ENCODE measurements at places on chromosomes 2 and 18.
A peak's percentile ranks its signal among the peaks of the same experiment; 100 is the strongest.

- DNase-seq: peak; percentile 32
These were observed 479.3 kb downstream of the CPS1 start for GRCh38 chr2:211035548-211036185.

- DNase-seq: no peak
These were observed 60.4 kb downstream of the FIGN start for GRCh38 chr2:163675388-163675787.

- DNase-seq: no peak
These were observed 137.7 kb downstream of the PXDN start for GRCh38 chr2:1606421-1607235.

GRCh38 chr2:143259368-143259958 lies 130.2 kb downstream of the ARHGAP15 start:
- peak; percentile 83 for DNase-seq

DNA sequence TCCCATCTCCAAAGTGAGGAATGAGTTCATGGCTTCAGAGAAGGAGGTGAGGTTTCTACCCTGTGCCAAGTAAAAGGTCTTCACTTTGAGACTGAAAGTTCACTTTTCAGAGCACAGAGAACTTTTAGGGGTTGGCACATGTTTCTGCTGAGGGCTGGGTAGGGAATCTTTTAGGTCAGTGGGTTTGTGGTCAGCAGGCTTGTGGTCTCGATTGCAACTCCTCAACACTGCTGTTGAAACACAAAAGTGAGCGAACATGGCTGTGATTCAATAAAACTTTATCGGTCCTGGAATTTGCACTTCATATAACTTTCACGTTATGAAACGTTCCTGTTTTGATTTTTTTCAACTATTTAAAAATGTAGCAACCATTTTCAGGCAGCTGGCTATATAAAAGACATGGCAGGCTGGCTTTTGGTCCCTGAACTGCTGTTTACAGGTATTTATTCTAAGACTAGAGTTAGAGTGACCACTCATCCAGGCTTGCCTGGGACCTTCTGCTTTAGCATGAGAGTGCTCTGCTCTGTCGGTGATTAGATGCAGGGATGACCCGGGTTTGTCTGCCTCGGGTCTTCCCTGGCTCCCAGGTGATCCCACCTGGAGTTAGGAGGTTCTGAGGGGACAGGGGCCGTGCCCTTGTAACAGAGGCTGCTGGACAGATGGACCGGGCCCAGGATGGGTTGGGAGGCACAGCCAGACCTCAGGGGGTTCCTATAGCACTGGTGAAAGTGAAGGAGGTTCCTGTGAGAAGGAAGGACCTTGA lies 62.7 kb upstream of the TAF1B start:
- DNase-seq: no peak

DNA sequence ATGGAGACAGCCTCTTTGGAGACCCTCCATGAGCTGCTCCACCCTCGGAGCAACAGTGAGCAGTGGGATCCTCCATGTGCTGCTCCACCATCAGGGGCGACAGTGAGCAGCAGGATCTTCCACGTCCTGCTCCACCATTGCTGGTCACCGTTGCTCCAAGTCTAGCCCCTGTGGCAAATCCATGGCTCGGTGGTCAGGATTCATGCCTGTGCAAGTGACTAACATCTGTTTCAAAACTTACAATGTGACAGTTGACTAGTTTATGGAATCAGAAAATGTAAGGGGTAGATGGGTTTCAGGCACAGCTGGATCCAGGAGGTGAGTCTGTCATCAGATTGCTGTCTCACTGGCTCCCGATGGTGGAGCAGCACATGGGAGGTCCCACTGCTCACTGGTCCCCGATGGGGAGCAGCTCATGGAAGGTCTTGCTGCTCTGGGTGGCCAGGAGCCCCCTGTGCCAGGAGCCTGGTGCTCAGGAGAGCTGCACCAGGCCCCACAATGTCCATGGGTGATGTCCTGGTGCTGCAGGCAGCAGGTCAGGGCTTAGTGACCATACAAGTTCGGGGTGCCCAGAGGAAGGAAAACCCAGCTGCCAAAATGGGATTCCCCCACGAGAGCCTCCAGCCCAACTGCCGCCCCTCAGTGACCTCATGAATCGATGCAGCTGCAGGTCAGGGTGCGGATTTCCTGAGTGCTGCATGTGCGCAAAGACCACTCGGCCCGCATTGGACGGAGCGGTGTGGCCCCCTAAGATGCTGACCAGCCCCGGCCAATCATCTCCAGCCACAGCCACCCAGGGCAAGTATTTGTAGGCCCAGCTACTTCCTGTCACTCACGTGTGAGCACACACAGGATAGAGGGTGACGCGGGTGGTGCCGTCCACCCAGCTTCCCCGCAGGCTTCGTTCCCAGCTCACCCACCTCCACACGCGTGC lies 116.5 kb upstream of the OTOS start:
- no peak for DNase-seq

GRCh38 chr2:60045456-60045855 lies 508.0 kb downstream of the BCL11A start:
- no peak for DNase-seq

DNA sequence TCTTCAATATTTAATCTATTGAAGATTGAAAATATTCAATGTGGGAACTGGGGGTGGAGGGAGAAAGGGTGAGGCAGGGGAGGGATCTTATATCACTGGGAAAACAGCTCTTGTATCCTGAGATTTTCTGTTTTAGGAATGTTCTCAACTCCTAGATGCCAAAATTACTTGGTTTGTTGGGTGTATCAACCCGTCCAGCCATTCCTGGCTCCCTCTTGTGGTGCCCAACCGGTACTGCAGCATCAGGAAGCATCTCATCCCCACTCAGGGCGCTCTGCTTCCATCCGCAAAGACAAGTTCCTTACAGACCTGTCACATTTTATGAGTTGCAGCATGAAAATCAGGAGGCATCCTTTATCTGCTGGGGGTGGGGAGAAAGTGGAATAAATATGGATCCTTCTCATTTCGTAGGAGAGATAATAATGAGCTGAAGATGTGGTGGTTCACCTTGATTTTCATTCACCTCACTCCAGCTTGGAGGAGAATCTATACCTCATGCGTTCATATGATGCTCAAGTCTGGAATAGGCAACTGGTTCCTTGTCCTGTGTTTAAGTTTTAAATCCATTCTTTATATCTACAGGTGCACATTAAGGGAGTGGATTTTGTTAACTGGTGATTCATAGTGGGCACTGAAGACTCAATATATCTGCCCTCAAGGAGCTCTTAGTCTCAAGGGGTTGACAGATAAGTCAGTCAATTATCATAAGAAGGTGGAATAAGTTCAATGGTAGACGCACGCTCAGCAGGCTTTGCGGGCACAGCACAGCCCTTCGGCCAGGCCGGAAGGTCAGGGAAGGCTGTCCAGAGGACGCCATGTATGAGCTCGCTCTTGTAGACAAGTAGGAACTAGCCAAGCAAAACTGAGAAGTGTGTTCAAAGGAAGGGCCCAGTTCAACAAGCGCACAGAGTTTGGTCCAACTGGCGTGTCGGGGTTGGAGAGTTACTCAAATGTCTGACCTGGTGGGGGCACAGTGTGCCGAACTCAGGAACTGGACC lies 127.3 kb downstream of the RNF144A start:
- peak; percentile 64 for DNase-seq

DNA sequence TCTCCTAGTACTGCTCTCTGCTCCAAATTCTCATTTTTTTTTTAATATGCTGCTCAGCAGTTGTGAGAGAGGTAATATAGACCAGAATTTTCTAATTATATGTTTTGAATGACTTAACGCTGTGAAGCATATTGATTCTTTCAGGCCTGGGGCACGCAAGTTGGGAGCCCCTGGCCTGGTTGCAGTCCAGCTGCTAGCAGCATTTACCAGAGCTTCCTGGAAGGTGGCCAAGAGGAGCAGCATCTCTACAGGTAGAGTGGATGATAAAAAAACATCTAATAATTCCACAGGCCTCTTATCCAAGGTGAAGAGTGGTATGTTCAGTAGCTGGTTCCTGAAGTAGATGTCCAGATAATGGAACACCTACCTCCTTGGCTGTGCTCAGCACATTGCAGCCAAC lies 7.3 kb upstream of the UGP2 start:
- no peak for DNase-seq

GRCh38 chr2:31344447-31344846 lies 70.1 kb downstream of the XDH start:
- no peak for DNase-seq

- DNase-seq: no peak
These were observed 278.0 kb upstream of the ID2 start for GRCh38 chr2:8403876-8404275.

GRCh38 chr2:12855508-12855907 lies 138.8 kb downstream of the TRIB2 start:
- no peak for DNase-seq

DNA sequence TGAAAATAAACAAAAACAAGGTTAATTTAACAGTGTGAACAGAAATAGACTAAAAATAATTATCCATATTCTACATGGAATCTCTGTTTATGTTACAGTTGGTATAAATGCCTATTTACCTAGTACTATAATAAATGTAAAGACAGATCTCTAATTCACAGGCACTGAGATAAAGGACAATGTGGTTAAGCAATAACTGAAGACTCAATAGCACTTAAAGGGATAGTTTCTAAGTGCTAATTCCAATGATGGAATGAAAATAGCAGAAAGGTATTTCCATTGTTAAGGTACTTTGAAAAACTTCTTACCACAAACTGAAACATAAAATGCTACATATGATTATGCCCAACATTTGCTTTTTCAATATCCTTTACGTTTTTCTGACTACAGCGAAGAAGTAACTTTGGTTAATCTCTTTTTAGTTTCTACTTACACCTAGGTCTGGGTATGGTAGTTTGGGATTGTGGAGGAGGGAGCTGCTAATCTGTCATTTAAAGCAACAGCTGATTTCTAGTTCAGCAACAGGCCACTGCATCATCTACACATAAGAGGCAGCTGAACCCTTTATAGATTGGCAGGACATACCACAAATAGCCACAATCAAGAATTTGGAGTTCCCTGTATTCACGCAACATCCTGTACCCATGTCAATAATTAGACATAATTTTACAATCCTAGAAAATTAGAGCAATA lies 27.2 kb downstream of the MAP4K3 start:
- DNase-seq: no peak

GRCh38 chr2:234290671-234291070 lies 206.2 kb downstream of the ARL4C start:
- no peak for DNase-seq

GRCh38 chr2:215409331-215410127 lies 26.3 kb downstream of the FN1 start:
- peak; percentile 51 for DNase-seq

GRCh38 chr2:205161156-205161839 lies 521.0 kb upstream of the NRP2 start:
- peak; percentile 3 for DNase-seq

DNA sequence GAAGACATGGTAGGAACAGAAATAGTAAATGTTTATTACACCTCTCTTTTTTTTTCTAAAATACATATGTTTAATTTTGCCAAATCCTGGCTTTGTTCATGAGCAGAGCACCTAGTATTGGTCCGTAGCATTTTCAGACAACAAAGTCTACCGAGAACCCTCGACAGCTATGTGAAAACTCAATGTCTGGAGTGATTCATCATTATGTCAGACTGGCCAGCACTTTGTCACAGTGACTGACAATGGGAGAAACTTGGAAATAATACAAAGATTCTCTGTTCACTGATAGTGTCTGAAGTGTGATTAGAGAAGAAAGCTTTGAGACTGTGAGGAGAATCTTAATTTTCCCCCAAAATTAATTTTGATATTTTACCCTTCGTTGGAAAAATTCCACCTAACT lies 143.0 kb downstream of the HNMT start:
- DNase-seq: no peak

DNA sequence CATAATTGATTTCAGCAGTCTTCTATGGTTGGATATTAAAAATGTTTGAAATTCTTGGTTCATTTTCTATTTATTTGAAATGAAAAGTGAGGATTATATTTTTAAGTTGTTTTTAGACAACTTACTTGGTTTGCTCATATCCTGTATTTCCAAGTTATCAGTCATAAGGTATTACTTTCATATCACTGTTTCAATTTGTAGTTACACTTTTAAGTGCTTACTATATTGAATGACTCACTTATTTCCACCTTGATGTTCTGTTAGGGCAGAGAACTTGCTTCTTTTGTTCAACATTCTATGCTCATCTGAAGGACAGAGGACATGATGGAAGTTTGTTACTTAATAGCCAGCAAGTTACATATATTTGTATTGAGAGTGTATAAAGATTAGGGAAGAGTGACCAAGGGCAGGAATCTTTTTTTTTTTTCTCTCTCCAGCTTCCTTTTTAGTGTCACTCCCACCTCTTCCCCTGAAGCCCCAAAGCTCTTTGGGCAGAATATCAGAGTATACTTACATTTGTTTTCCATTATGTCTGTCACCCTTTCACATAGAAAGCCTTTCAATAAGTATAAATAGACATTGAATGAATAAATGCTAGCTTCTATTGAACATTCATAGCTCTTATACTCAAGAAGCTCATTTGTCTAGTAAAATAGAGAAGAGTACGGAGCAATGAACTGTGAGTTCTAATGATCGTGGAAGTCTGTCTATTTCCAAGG lies 28.1 kb downstream of the PIK3C3 start:
- DNase-seq: no peak

- DNase-seq: no peak
These were observed 111.6 kb downstream of the ATL2 start for GRCh38 chr2:38265461-38265860.

- DNase-seq: no peak
These were observed 45.4 kb upstream of the RHOB start for GRCh38 chr2:20401489-20401835.

GRCh38 chr18:79804130-79804787 lies 6.5 kb downstream of the KCNG2 start:
- DNase-seq: no peak

DNA sequence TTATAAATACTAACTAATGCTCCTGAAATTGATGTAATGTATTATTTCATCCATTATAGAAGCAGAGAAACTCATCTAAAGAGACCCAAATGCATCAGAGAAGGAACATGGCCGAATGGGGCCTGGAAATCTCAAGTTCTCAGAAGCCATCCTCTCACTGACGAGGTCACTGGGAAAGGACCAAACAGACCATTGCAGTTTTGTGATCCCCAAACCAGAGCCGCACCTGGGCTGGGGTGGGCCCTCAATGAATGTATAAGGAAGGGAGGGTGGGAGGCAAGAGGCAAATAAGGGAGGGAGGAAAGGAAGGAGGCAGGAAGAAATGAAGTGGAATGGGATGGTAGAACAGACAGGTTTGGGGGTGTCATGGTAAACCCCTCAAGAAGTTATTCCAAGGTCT lies 245.3 kb upstream of the ID2 start:
- no peak for DNase-seq

- peak; percentile 81 for DNase-seq
These were observed 139.7 kb downstream of the HRH4 start for GRCh38 chr18:24600076-24600654.

DNA sequence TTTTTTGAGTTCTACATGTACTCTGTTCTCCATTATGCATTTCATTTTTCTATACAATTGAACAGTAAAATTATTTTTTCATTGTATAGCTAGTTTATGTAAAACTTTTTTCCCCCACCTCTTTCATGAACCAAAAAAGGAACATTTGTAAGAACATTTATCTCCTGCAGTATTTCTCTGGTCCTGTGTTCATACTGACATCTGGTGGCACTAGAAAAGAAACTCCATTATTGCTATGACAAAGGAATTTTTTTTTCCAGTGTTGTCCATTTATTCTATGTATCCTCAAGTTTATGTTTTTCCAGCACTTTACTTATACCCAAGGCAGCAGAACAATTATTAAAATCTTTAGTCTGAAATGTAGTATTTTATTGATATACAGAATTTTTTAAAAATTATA lies 27.4 kb upstream of the CHAC2 start:
- DNase-seq: peak; percentile 49
